Stimulated activated CD4-positive, alpha-beta T cell treated with anti-CD3 and anti-CD28 coated beads, Interleukin-1b, Interleukin-23, amount 100 ng/mL, for 48 hours (primary cell): ENCODE measurements at places on chromosomes 1 and 21.
A peak's percentile ranks its signal among the peaks of the same experiment; 100 is the strongest.

- DNase-seq, result no peak
These were observed 28.7 kb upstream of the HMGN1 start for GRCh38 chr21:39377444-39378050.

DNA sequence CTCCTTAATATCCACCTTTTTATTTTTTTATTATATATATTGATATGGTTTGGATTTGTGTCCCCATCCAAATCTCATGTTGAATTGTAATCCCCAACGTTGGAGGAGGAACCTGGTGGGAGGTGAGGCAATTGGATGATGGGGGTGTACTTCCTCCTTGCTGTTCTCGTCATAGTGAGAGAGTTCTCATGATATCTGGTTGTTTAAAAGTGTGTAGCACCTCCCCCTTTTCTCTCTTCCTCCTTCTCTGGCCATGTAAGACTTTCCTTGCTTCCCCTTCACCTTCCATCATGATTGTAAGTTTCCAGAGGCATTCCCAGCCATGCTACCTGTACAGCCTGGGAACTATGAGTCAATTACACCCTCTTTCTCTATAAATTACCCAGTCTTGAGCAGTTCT, 22.7 kb upstream of the CCSAP start:
- no peak for DNase-seq

- peak; percentile 75 for DNase-seq
These were observed 9.2 kb downstream of the RORC start for GRCh38 chr1:151822404-151822803.

GRCh38 chr1:218480137-218480536, 135.0 kb downstream of the TGFB2 start:
- DNase-seq, result no peak

DNA sequence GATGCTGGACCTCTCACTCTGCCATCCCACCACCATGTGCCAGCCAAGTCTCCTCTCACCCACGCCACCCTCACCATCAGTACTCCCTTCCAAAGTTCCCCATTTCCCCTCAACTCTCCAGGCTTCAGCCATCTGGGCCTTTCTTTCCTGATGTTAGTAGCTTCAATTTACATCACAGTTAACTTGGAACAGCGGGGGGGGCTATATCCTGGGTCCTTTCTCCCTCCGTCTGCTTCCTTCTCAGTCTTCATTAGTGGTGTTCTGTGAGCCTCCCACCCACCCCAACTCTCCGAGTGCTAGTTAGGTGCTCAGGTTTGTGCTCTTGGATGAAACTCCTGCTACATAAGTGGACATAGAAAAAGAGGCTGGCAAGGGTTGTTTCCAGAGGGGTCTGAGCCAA, 31.9 kb downstream of the KCNC4 start:
- no peak for DNase-seq

DNA sequence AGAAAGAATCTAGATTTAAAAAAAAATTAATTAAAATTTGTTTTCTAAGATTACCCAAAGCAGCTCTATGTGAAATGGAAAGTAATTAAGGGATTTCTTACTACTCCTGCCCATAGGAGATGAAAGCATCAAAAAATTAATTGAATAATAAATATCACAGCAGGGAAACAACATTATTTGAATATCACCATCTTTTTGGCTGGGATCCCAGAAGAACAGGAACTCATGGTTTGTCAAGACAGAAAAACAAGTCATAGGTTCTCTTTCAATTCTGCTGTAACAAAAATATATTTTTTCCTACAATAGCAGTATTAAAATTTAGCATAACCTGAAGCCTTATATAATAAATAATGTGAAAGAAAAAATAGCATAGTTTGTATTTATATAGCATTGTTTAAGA, 1713.4 kb downstream of the NCAM2 start:
- no peak for DNase-seq

GRCh38 chr1:44103270-44104131, 15.1 kb upstream of the KLF17 start:
- DNase-seq, result no peak

- DNase-seq, result no peak
These were observed 326.6 kb downstream of the CAMTA1 start for GRCh38 chr1:7111853-7112252.

DNA sequence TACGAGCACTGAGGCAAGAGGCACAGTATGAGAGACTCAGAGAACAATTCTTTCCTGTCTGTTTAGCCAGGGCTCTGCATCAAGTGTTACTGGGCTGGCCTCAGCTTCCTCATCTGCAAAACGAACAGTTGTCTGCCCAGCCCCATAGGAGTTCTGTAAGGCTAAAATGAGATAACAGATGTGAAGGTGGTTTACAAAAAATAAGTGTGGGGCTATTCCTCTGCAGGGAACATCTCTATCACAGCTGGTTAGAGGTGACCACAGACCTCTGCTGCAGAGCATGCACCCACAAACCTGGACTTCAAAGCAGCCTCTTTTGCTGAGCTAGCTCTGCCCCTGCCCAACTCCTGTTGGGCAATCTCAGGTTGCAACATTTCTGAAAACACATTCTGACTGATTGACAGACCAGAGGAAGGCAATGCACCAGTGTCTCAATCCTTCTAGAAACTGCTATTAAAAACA, 10.5 kb upstream of the OLIG1 start:
- DNase-seq, result no peak

- no peak for DNase-seq
These were observed 21.2 kb upstream of the MYOCOS start for GRCh38 chr1:171600862-171601261.

DNA sequence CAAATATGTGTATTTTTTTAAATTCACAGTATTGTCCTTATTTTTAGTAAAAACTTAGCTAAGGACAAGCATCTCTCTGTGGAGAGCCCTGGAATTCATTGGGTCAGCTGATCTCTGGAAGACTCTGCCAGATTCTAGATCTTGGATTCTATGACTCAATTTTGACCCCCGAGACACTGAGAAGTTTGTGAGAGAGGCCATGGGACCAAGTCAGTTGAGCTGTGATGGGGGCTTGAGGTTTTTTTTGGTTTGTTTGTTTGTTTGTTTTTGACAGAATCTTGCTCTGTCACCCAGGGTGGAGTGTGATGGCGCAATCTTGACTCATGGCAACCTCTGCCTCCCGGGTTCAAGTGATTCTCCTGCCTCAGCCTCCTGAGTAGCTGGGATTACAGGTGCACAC, 13.5 kb downstream of the SHISA4 start:
- DNase-seq, result no peak

GRCh38 chr21:38675182-38675824, 130.4 kb upstream of the ETS2 start:
- no peak for DNase-seq

GRCh38 chr1:114702737-114703136, 7.4 kb upstream of the AMPD1 start:
- no peak for DNase-seq
